Stimulated activated CD4-positive, alpha-beta T cell treated with anti-CD3 and anti-CD28 coated beads, Interleukin-4, amount 100 ng/mL, for 4 hours (primary cell): ENCODE measurements at places on chromosomes 6 and 20.

DNA sequence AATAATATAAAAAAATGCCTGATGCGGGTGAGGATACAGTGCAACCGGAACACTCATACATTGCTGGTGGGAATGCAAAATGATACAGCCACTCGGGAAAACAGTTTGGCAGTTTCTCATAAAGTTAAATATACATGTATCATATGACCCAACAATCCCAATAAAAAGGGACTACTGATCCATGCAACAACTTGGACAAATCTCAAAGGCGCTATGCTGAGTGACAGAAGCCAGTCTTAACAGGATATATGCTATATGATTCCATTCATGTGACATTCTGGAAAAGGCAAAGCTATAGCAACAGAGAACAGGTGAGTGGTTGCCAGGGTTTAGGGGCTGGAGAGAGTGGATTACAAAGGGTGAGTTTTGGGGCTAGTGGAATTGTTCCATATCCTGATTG, 170.2 kb upstream of the MLN start:
- DNase-seq = no peak

DNA sequence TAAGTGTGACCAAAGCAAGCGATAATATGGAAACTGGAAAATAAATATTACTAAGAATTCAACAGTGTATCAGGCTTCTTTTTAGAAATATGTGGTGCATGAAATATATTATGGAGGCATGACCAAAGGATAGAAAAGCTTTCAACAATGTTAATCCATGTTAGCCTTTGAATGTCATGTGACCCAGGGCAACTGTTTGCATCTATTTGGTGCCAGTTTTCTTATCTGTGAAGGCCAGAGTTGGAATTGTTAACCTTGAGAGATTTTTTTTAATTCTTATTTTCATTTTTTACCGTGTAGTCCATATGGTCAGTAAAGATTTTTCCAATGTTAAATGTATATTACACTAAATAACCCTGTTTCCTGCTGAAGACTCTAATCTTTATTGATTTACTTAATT, 411.1 kb downstream of the BCKDHB start:
- DNase-seq = no peak

- DNase-seq = no peak
Measured at GRCh38 chr20:37329481-37330165, 16.3 kb upstream of the SRC start.

GRCh38 chr20:52432740-52433139, 241.2 kb upstream of the ZFP64 start:
- no peak for DNase-seq

DNA sequence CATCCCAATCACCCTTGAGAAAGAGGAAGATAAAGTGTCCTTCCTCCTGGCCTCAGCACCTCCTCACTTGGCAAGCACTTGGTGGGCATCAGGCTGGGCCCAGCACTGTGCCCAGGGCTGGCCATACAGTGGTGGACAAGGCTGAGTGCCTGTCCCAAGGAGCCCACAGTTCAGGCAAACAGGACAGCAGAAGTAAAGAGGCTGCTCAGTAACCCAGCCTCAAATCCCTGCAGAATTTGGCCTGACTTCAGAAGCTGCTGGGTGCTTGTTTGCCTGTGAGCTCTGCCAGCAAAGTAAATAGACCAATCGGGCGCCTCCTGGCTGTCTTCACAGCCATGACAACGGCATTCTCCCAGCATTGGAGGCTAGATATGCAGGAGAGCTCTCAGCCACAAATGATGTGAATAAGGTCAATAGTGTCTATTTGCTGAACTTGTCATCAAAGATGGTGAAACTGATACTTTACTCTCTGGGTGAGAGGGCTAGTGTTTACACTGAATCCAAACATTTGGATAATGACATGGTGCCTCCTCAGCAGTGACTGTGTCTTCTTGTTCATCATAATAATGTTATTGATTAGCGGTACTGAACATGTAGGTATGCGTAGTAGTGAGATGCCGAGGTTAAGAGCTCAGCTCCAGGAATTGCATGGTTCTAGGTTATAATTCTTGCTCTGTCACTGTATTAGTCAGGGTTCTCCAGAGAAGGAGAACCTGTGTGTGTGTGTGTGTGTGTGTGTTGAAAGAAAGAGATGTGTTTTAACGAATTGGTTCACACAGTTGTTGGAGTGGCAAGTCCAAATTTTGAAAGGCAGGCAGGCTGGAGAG, 36.9 kb upstream of the FANCE start:
- DNase-seq = no peak

DNA sequence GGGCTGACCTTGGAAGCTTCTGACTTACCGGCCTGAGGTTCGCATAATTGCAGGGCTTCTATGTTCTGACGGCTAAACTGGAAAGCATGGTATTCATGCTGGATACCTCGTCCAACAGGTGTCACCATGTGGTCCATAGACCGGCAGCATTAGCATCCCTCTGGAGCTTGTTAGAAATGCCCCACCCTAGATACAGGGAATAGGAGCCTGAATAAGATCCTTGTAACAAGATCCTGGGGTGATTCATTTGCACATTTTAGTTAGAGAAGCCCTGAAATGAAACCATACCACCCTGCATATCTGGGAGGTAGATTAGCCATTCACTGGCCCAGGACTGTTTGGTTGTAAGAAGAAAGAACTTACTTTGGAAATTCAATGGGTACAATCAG, 77.7 kb downstream of the TMEM170B start:
- no peak for DNase-seq
